ENCODE measurements at places on chromosomes 5 and 9. TPM values are rescaled to one million over a fixed set of nuclear protein-coding genes. Genes with fewer than 3 reads are reported as not detected.

- H3K4me3 ChIP-seq = no peak overlapping the region
- no peaks in the 10 kb centered on the region for H3K27me3 ChIP-seq
- peak; percentile 79 for DNase-seq
- peaks cover 9% of the 10 kb centered on the region for H3K36me3 ChIP-seq
Measured at GRCh38 chr9:126989847-126990842, 75.6 kb downstream of the RALGPS1 start.

The LRRC19 gene
- not detected for total RNA-seq

The INSYN2B gene
- not detected for total RNA-seq

DNA sequence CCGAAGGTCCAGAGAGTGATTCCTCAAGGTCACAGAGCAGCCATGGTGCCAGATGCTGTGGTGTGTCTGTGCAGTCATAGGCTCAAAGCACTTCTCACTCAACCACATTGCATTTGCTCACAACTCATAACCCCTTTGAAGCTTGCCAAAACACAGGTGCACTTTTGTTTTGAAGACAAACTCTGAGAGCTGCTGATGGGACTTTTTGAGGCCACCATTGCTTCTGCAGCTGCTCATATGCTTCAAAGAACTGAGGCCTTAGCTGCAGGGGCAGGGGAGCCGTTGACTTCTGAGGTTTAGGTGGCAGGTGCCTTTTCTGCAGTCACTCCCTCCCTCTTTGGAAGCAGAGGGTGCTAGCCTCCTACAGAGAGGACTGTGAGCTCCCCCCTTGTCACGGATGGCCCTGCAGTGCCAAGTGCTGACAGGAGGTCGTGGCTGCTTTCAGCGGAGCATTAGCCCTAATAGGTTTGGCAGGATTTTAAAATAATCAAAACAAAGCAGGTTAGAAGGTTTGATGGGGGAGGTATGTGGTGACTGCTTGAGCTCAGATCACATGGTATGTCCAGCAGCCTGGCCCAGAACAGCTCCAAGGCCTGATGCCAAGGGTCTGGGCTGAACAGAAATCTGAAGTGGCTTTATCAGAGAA lies 232.1 kb downstream of the MAN2A1 start:
- DNase-seq = peak; percentile 59
- no peak overlapping the region for H3K4me3 ChIP-seq
- peaks cover 12% of the 10 kb centered on the region for H3K4me1 ChIP-seq

GRCh38 chr5:157959370-157959769 lies 100.4 kb upstream of the CLINT1 start:
- H3K27me3 ChIP-seq = no peaks in the 10 kb centered on the region
- peaks cover 6% of the 10 kb centered on the region for H3K4me1 ChIP-seq
- peak; percentile 47 for DNase-seq
- H3K4me3 ChIP-seq = no peak overlapping the region
- no peaks in the 10 kb centered on the region for H3K36me3 ChIP-seq

The MEIKIN gene
- total RNA-seq = 0.37 TPM

DNA sequence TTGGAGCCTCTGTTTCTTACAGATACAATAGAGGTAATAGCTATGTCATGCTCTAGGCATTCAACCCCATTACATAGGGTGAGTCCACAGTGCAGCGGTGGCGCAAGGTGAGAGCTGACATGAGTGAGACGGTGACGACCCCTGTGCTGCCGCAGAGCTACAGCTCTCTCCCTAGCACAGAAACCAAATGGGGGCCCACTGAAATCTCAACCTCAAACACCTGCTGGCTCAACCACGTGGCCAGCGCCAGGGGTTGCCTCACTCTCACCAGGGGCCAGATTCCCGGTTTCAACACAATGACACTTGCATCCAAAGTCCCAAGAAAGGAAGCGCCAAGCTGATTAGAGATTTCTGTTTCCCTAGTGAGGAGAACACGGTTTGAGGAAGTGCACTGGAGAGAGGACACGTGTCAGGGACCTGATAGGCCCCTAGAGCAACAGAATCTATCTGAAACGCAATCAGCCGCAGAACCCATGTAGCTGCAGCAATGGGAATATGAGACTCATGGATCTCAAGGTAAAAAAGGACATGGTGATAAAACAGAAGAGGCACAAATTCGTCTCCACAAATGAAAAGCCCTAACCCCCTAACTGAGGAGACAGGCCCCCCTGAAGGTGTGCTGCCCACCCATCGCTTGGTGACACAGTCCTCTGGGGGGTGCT lies 114.3 kb downstream of the CRB2 start:
- no peaks in the 10 kb centered on the region for H3K4me1 ChIP-seq
- no peaks in the 10 kb centered on the region for H3K27me3 ChIP-seq
- H3K4me3 ChIP-seq = no peak overlapping the region
- no peaks in the 10 kb centered on the region for H3K36me3 ChIP-seq
- H3K27ac ChIP-seq = no peak overlapping the region

DNA sequence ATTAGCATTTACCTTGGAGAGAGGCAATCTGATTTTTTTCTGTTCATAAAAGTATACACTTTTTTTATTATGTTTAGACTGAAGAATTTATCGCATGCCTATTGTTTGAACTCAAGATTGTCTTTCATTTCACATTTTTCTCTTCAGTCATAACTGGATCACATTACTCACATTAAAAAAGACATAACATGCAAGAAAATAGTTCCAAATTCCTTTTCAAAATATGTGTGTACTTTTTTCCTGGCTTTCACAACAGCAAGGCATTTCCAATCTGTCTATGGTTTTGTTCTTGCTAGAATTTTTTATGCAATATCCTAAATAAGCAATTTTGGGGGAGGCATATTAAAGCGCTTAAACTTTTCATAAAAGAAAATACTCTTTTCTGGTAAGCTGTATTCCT lies 21.2 kb downstream of the FTMT start:
- H3K36me3 ChIP-seq = no peaks in the 10 kb centered on the region
- H3K4me1 ChIP-seq = no peaks in the 10 kb centered on the region
- H3K27me3 ChIP-seq = no peaks in the 10 kb centered on the region
- H3K27ac ChIP-seq = no peak overlapping the region

The WNT8A gene
- not detected for total RNA-seq

DNA sequence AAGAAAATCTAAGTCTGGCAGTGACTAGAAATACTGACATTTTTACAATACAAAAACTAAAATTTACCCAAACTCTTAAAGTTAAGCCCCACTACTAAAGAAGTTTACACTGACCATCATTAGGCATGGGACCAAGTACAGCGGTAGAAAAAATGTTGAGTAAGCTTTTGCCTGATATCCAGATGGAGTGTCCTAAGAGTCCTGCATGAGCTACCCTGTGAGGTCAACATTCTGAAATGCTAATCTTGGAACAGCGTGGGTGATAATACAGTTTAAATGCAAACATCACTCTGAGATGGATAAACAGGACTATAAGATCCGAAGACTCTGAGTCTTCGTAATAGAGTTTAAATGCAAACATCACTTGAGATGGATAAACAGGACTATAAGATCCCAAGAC lies 189.7 kb downstream of the DCP2 start:
- peak overlapping the region; percentile 1 for H3K27ac ChIP-seq
- no peaks in the 10 kb centered on the region for H3K4me1 ChIP-seq
- H3K27me3 ChIP-seq = no peaks in the 10 kb centered on the region
- DNase-seq = peak; percentile 25
- no peaks in the 10 kb centered on the region for H3K36me3 ChIP-seq

The PCDHGA12 gene
- 7.2 TPM for total RNA-seq

DNA sequence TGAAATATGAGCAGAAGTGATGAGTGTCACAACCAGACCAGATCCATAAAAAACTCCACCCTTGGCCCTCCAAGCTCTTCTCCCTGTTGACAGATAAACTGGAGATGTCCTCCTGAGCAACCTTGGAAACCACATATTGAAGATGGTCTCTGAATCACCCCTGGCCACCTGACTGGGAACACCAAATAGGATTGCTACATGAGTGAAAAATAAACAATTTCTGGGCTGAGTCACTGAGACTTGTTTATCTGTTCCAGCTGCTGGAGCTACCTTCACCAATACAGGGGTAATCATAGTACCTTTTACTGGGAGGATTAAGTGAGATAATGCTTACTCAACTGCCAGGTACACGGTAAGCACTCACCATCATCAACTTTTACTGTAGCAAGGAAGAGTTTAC lies 53.3 kb downstream of the PCA3 start:
- no peak overlapping the region for H3K27ac ChIP-seq
- H3K27me3 ChIP-seq = no peaks in the 10 kb centered on the region
- no peaks in the 10 kb centered on the region for H3K36me3 ChIP-seq
- H3K4me1 ChIP-seq = peaks cover 20% of the 10 kb centered on the region
- no peak for DNase-seq
- H3K4me3 ChIP-seq = no peak overlapping the region

GRCh38 chr5:159091065-159091464 lies 8.7 kb downstream of the EBF1 start:
- DNase-seq = no peak
- no peak overlapping the region for H3K4me3 ChIP-seq
- H3K4me1 ChIP-seq = peaks cover 12% of the 10 kb centered on the region
- no peak overlapping the region for H3K27ac ChIP-seq
- peaks cover 15% of the 10 kb centered on the region for H3K27me3 ChIP-seq
- H3K36me3 ChIP-seq = no peaks in the 10 kb centered on the region

GRCh38 chr9:68685213-68685612 lies 19.8 kb upstream of the PIP5K1B start:
- H3K27me3 ChIP-seq = no peaks in the 10 kb centered on the region
- H3K36me3 ChIP-seq = no peaks in the 10 kb centered on the region
- no peaks in the 10 kb centered on the region for H3K4me1 ChIP-seq

DNA sequence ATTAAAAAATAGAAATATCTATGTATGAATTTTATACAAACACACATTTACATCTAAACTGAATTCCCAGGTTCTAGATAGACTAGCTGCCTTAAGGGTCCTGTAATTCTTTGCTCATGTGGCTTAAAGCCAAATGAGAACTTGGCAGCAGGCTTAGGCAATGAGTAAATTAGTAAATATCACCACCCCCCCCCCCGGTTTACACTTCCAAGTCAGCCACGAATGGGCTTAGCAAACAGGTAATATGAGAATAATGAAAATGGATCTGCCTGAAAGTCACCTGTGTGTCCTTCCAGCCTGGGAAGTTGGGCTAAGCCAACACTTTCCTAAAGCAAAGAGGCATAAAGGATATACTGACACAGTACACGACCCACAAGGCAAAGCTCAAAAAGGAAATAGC lies 108.6 kb downstream of the KLHL3 start:
- peak overlapping the region; percentile 53 for H3K27ac ChIP-seq
- DNase-seq = peak; percentile 30
- no peaks in the 10 kb centered on the region for H3K27me3 ChIP-seq
- no peak overlapping the region for H3K4me3 ChIP-seq

- H3K4me3 ChIP-seq = no peak overlapping the region
- DNase-seq = no peak
- no peaks in the 10 kb centered on the region for H3K36me3 ChIP-seq
- no peak overlapping the region for H3K27ac ChIP-seq
- H3K27me3 ChIP-seq = no peaks in the 10 kb centered on the region
Measured at GRCh38 chr5:120516805-120517204, 52.7 kb downstream of the PRR16 start.

The PCDHB13 gene
- total RNA-seq = 3.1 TPM

DNA sequence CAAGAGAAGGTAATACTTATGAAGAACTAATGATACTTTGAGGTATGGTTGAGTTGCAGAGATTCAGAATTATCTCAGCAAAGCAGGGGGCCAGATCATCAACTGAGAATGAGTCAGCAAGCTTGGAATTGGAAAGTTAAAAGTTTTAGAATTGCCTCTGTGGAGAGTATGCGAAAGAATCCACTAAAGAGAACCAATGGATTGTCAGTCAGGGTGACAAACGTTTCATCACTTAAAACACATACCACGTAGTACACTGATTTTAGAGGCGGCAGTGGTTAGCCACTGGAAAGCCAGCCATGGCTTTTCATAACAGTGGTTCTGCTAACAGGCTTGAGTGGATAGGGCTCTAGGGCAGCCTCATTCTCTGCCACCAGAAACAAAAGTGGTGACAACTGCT lies 30.7 kb downstream of the AOPEP start:
- no peaks in the 10 kb centered on the region for H3K4me1 ChIP-seq
- H3K36me3 ChIP-seq = no peaks in the 10 kb centered on the region
- no peak for DNase-seq
- H3K4me3 ChIP-seq = no peak overlapping the region

- no peak overlapping the region for H3K27ac ChIP-seq
- peaks cover 99% of the 10 kb centered on the region for H3K27me3 ChIP-seq
- H3K4me1 ChIP-seq = peaks cover 21% of the 10 kb centered on the region
- H3K4me3 ChIP-seq = no peak overlapping the region
- no peak for DNase-seq
Measured at GRCh38 chr5:135046661-135047346, 12.8 kb upstream of the PITX1 start.

The RASEF gene
- 96.5 TPM for total RNA-seq

DNA sequence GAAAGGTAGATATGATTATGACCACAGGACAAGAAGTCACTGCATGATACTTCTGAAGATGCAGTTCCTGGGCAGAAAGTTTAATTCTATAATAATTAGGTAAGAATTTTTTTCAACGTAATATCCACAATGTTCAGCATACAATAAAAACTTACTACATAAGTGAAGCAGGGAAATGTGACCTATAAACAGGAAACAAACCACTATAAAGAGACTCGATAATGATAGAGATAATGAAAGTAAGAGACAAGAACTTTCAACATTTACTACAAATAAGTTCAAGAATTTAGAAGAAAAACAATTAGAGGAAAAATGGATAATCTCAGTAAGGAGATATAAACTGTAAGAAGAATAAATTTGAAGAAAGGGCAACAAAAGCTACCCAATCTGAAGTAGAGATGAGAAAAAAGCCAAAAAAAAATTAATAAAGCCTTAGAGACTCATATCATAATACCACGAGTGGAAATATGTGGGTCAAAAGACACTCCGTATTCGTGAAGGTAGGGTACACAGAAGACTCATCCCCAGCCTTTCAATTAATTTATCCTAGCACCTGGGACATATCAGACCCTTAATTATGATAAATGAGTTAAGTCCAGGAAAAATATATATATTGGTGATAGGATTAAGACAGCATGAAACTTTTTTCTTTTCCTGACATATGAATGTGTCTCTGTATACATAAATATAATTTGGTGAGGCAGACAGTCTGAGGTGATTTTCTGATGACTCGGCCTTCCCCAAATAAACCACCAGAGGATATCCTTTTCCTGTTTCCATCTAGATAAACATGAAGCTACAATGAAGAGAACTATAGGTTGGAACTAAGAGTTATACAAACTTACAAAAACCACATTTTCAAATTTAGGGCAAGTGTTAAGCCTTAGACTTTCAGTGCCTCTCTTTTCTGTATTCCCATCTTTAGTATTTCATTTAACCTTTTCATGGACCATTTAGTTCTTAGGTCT lies 120.4 kb downstream of the RAPGEF6 start:
- peak; percentile 45 for DNase-seq
- H3K27ac ChIP-seq = peak overlapping the region; percentile 35

The NNT gene
- total RNA-seq = 10.5 TPM

DNA sequence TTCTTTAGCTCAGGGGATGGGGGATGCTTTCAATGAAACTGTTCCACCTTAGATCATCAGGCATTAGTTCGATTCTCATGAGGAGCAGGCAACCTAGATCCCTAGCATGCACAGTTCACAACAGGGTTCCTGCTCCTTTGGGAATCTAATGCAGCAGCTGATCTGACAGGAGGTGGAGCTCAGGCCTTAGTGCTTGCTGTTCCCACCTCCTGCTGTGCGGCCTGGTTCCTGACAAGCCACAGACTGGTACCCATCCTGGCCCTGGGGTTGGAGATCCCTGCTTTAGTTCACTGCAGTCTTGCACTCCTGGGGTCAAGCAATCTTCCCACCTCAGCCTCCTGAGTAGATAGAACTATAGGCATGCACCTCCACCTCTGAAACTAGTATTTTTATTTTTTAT lies 1369.8 kb upstream of the NUDT12 start:
- no peak overlapping the region for H3K4me3 ChIP-seq
- H3K27ac ChIP-seq = no peak overlapping the region
- H3K36me3 ChIP-seq = no peaks in the 10 kb centered on the region
- DNase-seq = no peak
- H3K27me3 ChIP-seq = no peaks in the 10 kb centered on the region

Data from stomach (tissue), 19 donors.